Activated naive CD4-positive, alpha-beta T cell (primary cell): ENCODE measurements at places on chromosomes 12 and 14.

GRCh38 chr14:100788517-100788916, 37.4 kb upstream of the MEG3 start:
- no peak for DNase-seq

- DNase-seq: no peak
These were observed 24.7 kb downstream of the DDHD1 start for GRCh38 chr14:53128303-53129028.

DNA sequence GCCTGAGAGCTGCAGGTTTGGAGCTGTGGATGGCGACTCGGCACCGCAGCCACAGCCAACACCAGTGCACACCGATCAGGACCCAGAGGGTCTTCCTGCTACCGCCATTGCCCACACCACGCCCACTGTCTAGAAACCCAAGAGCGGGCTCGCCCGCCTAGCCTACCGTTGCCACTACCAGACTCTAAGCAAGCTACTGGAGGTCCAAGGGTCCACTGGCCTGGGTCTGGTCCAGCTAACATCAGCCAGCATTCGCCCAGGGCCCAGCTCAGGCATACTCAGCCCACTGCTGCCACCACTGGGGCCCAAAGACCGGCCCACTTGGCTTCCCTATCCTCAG, 30.5 kb upstream of the MON2 start:
- DNase-seq: no peak

DNA sequence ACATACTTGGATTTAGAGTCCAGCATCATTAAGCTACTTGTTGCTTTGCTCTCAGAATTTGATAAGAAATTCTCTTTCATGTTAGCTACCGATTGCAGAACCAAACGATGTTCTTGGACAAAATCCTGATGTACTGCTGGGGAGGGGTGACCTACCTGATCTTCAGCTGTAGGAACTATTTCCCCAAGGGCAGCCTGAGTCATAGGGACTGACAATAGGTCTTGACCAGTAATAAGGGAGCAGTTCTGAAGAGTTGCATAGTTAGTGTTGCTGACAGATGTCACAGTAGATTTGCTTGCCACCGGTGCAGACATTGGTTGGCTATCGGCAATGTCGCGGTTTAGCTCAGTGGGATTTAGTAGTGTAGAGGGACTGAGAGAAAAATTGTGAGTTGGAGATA, 10.6 kb downstream of the SIX4 start:
- no peak for DNase-seq

DNA sequence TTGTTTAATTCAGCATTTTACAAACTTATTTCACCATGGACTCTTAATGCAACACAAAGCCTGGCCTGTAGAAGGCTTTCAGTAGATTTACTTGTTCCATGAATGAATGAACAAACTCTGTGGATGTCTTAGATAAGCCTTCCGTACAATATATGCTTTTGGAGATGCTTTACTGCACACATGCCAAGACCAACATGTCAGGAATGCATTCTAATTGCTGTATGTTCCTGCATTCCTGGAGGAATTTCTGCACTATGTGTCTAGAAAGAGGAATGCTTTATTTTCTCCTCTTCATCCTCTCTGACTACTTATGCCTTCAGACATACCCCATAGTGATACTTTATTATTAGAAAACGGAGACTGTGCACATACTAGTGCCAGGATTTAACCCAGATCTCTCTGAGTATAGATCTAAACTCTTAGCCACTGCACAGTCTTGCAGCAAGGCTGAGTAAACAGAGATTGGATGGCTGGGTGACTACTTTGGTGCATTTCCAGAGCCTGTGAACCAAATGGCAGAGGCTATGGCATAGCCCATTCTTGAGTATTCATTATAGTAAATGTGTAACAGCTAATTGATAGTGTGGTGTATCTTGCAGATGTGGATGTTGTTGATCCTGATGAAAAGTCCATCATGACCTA, 108.2 kb downstream of the SYNE2 start:
- DNase-seq: no peak

DNA sequence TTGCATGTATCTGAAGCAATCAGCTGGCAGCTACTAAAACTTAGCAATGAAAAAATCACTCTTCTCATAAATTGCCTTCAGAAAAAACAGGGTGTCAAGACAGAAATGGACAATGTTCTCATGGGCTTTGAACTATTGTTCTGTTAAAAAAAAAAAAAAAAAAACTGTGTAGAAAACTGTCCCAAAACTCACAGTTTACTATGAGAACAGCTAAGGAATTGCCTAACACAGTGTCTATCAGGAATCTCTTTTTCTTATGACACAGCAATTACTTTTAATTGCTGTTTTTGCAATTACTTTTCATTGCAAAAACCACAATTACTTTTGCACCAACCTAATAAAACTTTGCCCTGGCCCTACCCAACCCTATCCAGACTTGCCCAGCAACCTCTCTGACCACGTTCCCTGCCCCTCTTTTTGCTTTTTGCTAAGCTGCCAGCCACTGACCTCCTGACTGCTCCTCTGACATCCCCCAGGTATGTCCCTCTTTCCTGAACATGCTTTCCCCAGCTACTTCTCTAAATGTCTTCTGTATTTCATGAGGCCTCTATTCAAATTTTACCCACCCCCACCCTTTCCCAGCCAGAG, 68.0 kb upstream of the SLCO1C1 start:
- no peak for DNase-seq

DNA sequence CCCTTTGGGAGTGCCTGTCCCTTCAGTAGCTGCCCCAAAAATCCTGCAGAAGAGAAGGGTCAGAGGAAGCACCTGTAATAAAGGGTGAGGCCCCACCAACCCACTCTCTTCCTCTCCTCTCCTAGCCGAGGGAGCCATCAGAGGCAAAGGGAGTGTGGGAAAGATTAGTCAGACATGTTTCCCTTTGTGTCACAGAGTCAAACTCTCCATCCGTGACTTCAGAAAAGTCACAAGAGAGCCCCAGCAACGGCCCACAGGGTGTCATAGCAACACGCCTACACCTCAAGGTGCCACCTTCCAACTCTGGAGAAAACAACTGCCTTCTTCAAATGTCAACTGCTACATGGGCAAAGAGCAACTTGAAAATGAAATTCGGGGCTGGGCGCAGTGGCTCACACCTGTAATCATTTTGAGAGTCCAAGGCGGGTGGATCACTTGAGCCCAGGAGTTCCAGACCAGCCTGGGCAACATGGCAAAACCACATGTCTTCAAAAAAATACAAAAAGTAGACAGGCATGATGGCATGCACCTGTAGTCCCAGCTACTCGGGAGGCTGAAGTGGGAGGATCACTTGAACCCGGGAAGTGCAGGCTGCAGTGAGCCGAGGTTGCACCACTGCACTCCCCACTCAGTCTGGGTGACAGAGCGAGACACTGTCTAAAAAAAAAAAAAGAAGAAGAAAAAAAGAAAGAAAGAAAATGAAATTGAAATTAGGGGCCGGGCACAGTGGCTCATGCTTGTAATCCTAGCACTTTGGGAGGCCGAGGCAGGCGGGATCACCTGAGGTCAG, 17.7 kb upstream of the CD27 start:
- peak; percentile 65 for DNase-seq

- no peak for DNase-seq
These were observed 524 bp upstream of the P2RX2 start for GRCh38 chr12:132617822-132618682.

DNA sequence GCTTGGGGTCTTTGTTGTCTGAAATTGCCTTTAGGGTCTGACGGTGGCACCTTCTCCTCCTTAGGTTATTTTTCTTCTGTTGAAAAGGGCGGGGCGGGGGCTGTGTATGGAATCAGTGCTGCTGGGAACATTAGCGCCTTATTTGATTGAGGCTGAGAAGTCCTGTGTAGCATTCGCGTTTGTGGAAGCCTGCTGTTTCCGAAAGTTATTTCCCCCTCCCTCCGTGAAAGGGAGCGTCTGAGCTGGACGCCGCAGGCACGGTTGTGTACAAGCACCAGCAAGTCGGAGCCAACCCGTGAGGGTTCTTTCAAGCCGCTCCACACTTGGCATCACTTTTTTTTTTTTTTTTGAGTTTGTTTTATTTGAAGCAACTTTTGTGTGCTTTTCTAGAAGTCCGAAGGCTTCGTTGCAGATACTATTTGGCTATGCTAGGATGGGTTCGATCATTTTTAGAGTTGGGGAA, 1.1 kb downstream of the SYNE2 start:
- peak; percentile 20 for DNase-seq

GRCh38 chr12:127411166-127411915, 855.6 kb upstream of the TMEM132C start:
- no peak for DNase-seq

GRCh38 chr14:100839681-100840111, 13.8 kb downstream of the MEG3 start:
- no peak for DNase-seq

DNA sequence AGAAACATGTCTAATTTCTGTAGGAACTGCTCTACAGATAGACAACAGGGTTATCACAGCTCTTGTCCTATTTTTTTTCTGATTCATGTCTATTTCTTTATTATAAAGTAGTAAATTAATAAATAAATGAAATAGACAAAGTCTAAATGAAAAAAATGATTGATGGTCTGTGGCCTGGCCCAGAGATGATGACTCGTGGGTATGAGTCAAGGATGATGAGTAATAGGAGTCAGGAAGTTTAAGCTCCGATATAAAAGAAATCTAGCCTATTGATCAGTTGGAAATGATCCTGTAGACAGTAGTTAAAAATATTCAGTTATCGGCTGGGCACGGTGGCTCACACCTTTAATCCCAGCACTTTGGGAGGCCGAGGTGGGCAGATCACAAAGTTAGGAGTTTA, 90.6 kb upstream of the RTL1 start:
- no peak for DNase-seq

GRCh38 chr12:66768293-66768692, 89.4 kb upstream of the GRIP1 start:
- DNase-seq: no peak

GRCh38 chr12:63129927-63130326, 21.1 kb downstream of the AVPR1A start:
- no peak for DNase-seq

DNA sequence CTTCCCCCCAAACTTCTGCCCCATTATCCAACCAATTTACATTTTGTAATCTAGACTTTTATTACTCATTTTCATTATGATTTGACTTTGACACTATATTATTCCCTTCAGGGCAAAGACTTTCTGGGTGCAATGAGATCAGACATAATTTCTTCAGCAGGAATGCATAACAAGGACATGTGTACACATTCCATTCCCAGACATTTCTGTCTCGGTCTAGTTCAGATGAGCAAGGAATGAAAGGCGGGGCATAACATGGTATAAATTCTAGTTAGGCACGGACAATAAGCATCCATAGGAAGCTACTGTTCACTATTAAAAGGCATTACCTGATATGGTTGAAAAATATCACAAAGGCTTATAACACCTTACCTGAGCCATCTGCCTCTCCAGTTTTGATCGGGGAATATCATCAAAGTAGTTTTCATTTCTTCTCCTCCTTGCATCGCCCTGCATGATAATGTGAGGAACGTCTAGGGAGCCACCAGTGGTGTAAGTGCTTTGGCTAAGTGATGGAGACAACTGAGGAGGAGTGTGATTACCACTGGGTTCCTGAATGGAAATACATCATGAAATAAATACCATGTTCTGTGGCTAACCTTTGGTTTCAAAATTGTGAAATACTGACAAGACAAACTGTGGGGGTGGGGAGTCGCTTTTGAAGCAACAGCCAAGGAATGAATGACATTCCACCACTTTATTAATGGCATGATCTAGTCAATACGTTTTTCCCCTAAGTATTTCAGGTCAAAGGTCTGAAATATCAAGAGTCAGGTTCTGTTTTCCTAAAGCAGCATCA, 183.9 kb downstream of the APAF1 start:
- DNase-seq: no peak

DNA sequence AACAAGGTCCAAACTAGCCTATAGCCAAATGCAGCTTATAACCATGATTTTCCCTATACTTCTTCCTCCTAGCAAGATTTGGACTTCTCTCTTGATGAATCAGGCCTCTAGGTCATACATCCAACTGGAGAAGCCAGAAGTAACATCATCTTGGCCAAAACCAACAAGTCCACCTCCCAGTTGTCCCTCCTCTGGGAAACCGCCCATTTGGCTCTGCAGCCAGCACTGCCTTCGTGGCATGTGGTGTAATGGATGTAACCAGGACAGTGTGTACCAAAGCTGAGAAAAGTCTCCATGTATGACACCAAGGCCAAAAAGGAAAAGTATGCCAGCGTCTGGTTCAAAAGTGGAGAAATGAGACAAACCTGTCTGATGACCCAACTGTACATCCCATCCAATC, 59.3 kb upstream of the VASH1 start:
- no peak for DNase-seq

GRCh38 chr12:93115646-93116045, 186.6 kb upstream of the EEA1 start:
- DNase-seq: no peak

DNA sequence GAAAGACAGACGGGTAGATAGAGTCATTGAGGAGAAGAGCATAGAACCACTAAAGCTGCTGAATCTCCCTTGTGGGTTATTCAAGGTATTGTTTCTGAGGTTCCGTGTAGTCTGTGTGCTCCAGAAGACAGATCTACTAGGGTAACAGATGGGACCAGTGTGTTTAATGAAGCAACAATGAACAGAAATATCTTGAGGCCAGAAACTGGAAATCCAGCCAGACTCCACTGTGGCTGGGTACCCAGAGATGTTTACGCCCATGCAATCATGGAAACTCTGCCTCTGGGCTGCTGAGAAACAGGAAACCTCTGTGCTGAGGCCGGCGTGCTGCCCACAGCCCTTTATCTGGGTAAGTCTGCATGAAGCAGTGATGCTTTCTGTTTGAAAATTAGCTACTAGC, 8.3 kb downstream of the PROX2 start:
- DNase-seq: peak; percentile 18

DNA sequence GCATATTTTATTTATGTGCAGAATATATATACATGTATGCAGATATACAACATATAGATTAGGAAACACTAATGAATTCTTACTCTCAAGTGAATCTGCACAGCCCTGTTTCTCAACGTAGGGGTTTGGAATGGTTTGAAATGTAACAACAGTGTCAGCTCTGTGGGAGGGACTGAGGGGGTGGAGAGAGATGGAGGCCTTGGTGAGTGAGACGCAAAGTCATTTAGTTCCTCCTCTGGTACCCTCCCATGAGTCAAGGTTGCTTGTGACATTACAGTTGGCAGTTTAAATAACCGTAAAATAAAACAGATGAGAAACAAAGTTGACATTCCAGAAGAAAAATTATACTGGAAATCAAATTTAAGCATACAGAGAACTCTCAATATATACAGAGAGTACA, 313.0 kb upstream of the PRKD1 start:
- no peak for DNase-seq

DNA sequence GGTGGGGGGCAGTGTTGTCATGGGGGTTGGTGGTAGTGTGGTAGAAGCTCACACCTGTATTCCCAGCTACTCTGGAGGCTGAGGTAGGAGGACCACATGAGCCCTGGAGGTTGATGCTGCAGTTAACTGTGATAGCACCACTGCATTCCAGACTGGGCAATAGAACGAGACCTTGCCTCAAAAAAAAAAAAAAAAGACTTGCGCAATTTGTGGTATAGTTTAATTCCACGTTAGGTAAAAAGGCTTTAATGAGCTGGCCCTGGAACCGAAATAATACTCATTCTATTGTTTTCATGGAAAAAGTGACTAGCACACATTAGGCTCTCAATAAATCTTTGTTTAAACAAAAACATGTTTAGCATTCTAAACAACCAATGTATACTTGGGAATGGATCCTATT, 25.4 kb upstream of the NAP1L1 start:
- DNase-seq: no peak
